ENCODE measurements at places on chromosomes 7 and 10.

GRCh38 chr10:11810313-11810766 lies 12.8 kb upstream of the PROSER2 start:
- no peak for DNase-seq

DNA sequence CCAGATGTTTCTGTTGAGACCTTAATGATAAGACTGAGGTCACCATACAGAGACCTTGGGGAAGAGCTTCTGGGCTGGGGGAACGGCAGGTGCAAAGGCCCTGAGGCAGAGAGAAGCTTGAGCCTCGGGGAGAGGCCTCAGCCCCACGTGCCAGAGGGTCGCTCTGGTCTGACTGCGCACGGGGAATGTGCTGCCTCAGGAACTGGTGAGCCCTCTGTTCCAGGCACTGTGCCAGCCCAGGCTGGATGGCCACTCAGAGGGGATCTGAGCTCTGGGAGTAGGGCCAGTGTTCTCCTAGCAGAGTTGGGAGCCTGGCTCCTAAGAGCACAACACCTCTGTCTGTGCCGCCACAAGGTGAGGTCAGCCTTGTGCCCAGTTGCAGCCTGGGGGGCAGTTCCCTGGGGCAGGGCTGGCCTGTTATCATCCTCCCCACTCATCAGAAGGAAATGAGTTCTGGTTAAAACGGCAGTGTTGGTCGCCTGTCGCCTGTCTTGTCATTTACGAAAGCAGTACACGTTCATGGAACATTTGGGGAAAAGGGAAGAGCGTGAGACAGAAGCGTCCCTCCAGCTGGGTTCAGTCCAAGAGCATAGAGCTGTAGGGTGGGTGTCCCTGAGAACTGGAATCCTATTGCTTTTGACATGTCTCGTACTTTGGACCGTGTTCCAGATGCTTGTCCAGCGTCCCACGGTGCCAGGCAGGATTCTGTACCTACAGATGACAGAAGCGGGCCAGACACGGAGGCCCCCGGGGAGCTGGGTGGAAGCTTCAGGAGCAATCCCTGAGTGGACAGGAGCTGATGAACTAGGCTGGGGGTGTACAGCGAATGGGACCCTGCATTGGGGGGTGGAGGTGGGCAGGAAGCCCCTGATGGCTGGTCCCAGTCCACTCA lies 4.3 kb downstream of the TTYH3 start:
- DNase-seq = no peak

DNA sequence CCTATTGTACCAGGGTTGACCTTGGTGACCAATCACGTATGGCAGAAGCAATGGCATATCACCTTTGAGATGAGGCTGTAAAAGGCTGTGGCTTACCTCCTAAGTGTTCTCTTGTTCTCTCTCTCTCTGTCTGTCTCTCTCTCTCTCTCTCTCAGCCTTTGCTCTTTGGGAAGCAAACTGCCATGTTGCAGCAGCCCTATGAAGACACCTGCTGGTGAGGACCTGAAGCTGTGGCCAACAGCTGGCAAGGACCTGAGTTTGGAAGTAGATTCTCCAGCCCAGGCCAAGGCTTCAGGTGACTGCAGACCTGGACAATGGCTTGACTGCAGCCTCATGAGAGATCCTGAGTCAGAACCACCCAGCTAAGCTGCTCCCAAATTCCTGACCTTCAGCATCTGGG lies 161.4 kb downstream of the GPAM start:
- no peak for DNase-seq

- no peak for DNase-seq
Observed at GRCh38 chr10:49369216-49370162, 26.4 kb downstream of the DRGX start.

GRCh38 chr7:144529269-144529926 lies 125.9 kb upstream of the NOBOX start:
- DNase-seq = no peak

DNA sequence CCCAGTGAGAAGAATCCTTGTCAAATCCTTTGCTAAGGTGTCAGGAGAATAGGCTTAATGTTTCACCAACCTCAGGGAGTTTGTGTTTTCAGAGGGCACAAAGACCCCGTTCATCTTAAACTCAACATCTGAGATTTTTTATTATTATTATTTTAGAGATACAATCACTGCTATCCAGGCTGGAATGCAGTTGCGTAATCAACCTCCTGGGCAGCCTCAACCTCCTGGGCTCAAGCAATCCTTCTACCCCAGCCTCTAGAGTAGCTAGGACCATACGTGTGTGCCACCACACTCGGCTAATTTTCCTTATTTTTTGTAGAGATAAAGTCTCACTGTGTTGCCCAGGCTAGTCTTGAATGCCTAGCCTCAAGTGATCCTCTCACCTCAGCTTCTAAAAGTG lies 599.2 kb downstream of the KCNMA1 start:
- no peak for DNase-seq

DNA sequence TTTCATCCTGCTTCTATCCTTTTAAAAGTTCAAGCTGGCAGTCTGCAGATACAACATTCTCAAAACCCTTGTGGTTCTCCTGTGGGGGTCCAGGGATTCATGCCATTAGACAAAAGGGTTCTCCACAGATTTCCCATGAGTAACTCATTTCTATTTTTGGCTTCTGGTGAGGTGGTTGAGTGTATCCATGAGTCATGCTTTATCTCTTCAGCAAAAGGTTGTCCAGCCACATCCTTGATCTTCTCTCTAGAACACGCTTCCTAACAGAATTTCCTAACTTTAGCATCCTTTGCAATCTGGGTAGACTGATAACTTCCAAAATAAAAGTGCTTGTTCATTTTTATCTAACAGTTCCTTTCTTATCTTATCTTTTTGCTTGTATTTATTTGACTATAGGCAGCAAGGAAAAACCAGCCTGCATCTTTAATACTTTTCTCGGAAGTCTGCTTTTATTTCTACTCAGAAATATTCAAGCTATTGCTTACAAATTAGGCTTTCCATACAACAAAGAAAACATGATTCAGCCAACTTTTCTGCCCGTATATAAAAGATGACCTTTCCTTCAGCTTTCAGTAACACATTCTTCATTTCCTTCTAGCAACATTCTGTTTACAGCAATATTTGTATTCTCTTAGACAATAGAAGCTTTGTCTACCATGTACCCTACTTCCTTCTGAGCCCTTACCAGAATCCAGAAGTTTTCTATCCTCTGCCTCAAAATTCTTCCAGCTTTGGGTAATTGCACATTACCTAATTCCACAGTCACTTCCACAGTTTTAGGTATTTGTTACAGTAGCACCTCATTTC lies 79.3 kb upstream of the IL6 start:
- DNase-seq = no peak

GRCh38 chr10:33055625-33056024 lies 97.6 kb upstream of the ITGB1 start:
- DNase-seq = no peak

DNA sequence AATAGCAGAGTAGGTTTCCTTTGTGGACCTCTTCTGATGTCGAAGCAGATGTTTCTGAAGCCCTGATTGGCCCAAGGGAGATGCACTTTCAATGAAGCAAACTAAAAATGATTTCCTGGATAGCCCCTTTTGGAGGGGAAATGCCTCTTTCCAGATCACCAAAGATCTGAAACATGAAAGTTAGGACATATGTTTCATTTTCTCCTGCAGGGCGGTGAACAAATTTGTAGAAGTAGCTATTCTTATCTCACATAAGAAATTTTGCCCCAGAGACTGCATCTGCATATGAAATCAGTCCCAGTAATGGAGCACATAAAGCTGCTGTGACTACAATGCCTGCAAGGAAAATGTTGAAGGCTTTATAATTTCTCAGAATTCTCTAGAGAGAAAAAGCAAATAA lies 56.0 kb downstream of the THSD7A start:
- no peak for DNase-seq

- DNase-seq = no peak
Observed at GRCh38 chr10:96089116-96089515, 41.0 kb upstream of the ZNF518A start.

DNA sequence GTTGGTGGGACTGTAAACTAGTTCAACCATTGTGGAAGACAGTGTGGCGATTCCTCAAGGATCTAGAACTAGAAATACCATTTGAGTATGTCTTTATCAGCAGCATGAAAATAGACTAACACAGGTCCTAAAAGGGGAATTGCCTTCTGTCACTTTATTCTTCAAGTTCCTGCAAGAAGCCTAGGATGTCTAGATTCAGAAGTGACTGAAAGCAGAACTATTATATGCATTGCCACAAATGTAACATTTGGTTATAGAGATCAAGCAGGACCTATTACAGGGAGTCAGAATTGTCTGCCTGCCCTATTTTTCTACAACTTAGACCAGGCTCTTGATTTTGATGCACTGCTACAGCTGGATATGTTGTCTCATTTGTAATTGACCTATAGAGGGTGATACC lies 364.7 kb downstream of the SORCS1 start:
- no peak for DNase-seq

- no peak for DNase-seq
Observed at GRCh38 chr10:125868372-125868975, 12.6 kb downstream of the DHX32 start.

GRCh38 chr10:64091897-64092296 lies 570.7 kb downstream of the REEP3 start:
- DNase-seq = no peak

DNA sequence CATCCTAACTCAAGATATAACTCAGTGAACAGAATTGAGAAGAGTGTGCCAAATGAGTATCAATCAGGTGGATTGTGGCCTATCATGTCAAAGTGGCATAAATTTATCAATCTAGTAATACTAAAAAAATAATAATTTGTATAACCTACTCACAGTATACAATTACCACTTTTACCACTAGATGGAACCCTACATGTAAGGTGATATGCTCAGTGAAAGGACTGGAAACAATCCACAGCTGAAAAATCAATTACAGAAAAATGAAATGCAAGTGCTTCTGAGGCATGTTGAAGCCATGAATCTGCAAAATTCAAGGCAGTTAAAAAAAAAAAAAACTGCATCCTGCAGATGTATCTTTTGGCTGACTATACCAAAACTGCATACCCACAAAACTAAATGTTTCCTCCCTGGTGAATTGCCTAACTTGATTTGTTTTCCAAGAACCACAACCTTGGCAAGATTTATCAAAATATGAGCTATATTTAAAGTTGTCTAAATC lies 13.9 kb downstream of the ARHGAP19 start:
- no peak for DNase-seq

GRCh38 chr7:123727071-123727837 lies 21.5 kb downstream of the WASL start:
- DNase-seq = no peak

DNA sequence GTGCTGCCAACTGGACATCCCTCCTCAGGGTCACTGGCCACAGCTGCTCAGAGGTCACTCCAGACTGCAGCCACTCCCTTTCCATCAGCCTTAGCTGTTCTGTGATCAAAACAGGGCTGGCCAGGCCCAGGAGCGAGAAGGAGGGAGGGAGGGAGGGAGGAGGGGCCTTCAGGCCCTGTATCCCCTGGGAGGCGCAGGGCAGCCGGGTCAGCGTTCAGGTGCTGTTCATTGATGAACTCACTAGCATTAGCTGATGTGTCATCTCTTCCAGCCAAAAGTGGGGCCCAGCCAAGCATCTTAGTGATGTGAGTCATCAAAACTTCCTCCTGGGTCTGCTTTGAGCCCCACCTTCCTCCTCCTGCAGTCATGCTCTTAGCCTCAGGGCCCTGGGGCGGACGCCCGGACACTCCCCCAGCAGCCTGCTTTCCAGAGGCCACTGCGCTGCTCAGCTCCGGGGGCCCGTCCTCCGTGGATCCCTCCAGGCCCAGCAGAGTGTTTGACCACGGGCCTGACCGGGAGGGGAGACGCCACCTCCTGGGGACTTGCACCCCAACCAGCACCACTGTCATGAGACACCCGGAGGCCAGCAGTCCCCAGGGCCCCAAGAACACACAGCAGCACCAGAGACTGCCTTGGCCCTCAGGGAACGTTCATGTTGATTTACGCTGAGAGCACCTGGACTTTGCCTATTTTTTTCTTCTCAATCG lies 149.2 kb downstream of the PRKAG2 start:
- DNase-seq = no peak

DNA sequence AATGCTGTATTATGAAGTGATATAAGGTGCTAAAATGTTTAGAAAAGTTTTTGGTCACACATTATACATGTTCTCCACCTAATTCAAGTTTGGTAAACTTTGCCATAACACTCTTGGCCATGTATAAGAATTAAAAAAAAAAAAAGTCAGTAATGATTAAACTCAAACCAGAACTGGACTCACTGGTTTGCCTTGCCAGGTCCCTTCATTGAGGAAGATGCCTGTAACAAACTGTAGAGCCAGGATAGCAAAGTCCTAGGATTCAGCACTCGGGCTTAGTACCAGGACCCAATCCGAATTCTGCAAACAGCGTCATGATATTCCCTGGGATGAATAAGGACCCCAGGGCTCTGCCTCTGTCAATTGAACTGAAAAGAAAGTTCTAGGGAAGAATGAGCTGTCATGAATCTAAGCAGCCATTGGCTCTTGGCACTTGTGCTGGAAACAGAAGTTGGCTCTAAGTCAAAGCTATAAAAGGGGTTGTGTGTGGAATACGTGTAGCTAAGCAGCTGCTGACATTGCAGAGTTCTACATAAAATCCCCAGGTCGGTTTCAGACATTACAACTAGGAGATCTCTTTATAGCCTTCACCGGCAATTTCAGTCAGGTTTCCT lies 216.9 kb downstream of the C7orf25 start:
- no peak for DNase-seq

DNA sequence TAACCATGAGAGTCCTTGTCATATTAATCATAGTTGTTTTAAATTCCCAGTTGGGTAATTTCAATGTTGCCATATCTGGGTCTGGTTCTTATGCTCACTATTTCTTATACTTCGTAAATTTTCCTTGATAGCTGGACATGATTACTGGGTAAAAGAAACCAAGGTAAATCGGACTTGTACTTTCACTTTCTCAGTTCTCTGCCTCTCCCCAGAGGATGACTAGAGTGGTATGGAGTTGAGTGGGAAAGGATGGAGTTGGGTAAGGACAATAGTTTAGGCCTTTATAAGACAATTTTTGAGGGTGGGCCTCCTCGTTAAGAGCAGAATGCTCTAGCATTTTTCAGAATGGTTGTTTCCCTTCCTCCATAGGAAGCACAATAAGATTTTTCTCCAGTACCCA lies 106.1 kb downstream of the CRPPA start:
- DNase-seq = no peak

DNA sequence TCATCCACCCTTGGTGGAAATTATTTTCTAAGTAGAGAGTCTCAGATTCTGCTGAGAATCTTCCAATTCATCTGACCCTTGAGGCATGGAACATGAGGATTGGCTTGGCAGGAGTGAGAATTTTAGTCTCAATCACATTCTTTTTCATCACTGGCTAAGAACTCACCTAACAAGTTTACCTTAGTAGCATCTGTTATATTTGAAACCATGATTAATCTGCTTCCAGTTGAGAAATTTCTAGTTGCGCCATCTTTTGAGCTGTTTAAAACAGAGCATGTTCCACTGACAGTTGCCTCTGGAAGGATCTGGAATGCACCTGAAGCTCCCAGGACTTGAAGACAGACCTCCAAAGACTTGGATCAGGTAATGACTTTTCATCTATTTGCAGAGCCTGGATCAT lies at the start of gene LIPK:
Gene LIPK (plus strand): TSS at position 292 of the 400 bp plus-strand sequence. CDS start 18,295 bp downstream, outside the sequence.
- no peak for DNase-seq

Measured in activated T-helper 1 cell treated with Interleukin-2 at 50 U/mL for 16 hours (primary cell).